ENCODE measurements at places on chromosomes 2 and 18.

DNA sequence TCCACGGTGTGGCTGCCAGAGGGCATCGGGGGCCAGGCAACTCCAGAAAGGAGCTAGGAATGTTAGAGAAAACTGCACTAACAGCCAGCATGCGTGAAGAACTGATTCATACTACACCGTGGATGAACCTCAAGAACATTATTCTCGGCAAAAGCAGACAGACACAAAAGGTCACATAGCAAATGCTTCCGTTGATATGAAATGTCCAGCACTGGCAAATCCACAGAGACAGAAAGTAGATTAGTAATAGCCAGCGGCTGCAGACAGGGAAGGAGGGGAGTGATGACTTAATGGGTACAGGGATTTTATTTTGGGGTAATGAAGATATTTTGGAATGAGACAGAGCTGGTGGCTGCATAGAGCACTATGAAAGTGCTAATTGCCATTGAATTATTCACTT is 37.4 kb downstream of the SCTR start:
- no peak for DNase-seq

GRCh38 chr2:111622859-111623258 is 261.1 kb downstream of the ANAPC1 start:
- DNase-seq: no peak

- no peak for DNase-seq
Observed at GRCh38 chr2:219663116-219663762, 35.8 kb downstream of the SLC4A3 start.

DNA sequence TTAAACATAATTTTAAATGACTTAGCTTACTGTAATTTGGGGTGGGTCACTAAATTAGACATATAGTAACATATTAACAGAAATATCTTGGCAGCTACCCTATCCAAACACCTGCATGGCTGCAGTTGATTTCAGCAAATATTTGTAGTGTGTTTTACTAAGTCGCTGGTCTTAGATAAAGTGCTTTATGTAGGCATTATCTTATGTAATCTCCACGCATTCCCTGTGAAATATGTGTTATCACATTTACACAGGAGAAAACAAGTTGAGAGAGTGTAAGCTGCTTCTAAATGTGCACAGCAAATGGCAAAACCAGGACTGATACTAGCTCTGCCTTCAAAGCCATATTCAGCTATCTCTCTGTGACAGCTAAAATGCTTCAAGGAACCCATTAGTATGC is 72.0 kb downstream of the NYAP2 start:
- no peak for DNase-seq

DNA sequence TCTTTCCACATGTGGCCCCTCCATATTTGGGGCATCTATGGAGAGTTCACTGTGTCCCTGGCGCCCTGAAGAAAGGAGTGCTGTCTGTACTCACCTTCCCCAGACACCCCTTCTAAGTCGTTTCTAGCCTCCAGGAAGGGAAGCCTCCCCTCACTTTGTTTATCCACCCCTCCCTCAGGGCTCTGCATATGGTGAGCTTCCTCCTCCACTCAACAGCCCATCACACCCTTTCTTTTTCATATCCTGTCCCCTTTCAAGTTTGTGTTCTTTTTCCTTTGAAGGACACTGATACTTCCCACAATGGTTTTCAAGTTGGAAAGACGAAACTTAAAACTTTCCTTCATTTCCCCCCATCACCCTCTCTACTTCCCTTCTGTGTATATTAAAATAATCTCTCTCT is 291.4 kb upstream of the POU3F3 start:
- no peak for DNase-seq

GRCh38 chr2:26722911-26723310 is 30.4 kb downstream of the KCNK3 start:
- no peak for DNase-seq

GRCh38 chr18:63322908-63323634 is 3.5 kb upstream of the BCL2 start:
- DNase-seq: peak; percentile 54

GRCh38 chr2:193843675-193844074 is 1648.9 kb upstream of the TMEFF2 start:
- DNase-seq: no peak

DNA sequence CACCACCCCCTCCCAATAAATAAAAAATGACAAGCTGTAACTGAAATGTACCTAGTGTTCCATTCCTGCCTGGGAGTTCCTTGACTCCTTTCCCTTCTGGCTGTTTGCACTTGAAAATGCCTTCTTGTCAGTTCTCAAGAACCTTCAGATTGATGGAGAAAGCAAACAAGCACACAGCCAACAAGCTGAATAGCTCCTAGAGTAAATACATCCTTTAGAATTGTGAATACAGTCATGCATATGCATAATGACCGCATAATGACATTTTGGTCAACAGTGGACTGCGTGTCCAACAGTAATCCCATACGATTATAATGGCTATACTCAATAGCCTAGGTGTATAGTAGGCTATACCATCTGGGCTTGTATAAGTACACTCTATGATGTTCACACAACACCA is 97.0 kb downstream of the LYPD6 start:
- DNase-seq: no peak

DNA sequence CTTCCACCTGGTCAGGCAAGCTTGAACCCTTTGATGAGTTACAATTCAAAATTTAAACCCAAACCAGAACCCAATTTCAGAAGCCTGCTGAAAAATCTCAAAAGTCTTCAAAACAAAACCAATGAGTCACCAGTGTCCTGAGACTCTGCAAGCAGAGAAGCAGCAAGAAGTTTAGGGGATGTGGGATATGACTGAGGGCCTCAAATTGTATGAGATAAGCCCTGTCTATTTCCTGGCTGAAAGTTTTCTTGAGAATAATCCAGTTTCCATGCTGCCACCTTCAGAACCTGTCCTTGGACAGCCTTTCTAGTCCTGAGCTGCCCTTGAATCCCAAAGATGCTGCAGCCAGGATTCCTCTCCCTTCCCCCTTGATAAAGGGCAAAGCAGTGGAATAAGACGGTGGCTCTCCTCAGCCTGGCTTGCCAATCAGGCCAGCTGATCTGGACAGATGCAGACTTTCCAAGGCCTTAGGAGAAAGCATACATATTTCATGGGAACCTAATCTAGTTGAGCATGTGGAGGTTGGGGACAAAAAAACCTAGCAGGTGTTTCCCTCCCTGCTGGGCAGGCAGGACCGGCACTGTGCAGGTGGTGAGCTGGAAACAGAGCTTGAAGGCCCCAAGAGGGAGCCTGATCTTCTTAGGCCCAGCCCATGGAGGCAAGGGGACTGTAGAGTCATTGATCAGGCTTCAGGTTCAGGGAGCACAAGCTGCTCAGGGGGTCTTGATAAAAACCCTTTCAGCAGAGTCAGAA is 278.0 kb upstream of the MGAT5 start:
- no peak for DNase-seq
